ENCODE measurements at places on chromosomes 5 and 9.

GRCh38 chr5:109707531-109707930 is 17.8 kb downstream of the MAN2A1 start:
- no peak for DNase-seq

GRCh38 chr9:128150594-128151308 is 1.5 kb downstream of the LCN2 start:
- DNase-seq = no peak

DNA sequence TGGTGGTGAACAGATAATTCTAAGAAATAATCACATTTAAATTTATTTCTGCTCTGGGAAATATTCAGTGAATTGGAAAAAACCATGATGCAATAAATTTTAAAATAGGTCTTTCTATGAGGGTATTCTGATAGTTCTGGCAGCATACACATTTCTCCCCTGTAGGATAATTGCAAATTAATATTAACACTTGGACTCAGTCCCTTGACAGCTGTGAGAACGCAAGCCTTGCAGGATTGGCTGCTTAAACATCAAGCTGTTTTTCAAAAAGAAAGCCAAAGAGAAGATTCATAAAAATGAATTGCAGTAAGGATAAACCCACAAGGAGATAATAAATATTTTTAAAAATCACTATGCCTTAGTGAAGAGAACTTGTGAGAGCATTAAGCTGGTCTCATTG is 180.0 kb downstream of the MTRR start:
- no peak for DNase-seq

GRCh38 chr9:117839862-117840261 is 135.7 kb downstream of the TLR4 start:
- DNase-seq = no peak

DNA sequence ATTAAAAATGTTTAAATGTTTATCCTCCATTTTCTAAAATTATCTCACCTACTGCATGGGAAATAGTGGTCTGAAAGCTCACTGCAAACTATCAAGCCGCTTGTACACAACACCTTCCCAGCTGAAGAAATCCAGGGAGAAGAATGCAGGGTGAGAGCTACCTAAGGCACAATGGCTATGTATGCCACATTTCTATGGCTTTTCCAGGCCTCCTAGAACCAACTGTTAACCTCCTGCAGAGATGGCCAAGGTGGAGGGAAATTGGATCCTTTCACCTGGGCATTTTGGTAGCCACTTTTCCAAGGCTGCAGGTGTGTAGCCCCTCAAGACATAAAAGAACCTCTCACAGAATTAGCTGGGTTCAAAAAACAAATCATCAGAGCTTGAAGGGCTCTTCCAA is 286.4 kb downstream of the EBF1 start:
- DNase-seq = no peak

DNA sequence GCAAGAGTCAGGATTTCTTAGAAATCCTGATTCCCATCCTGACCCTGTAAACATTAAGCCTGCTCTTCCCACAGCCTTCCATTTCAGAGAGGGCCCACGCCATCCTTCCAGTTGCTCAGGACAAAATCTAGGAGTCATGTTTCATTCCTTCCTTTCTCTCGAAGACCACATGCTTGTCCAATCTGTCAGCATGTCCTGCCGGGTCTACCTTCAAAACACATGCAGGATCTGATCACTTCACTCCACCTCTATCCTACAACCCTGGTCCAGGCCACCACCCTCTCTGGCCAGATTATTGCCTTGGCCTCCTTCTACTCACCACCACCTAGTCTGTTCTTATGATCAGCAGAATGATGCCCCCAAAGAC is 79.8 kb downstream of the C5orf15 start:
- no peak for DNase-seq

DNA sequence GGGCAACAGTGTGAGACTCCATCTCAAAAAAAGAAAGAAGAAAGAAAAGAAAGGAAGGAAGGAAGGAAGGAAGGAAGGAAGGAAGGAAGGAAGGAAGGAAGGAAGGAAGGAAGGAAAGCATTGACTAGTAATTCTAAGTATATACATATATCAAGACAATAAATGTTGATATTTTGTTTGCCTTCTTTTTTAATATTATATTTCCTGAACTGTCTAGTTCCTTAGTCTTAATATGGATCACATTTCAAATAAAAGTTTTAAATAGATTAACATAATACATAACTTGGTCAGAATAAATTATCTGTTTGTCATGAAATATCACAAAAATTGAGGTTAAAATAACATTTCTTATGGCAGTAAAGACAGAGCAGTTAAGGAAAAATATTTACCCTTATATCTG is 1448.4 kb upstream of the C9orf72 start:
- no peak for DNase-seq

GRCh38 chr9:134395737-134396257 is 69.5 kb downstream of the RXRA start:
- DNase-seq = no peak
